ENCODE measurements at places on chromosomes 5 and 9.
A peak's percentile ranks its signal among the peaks of the same experiment; 100 is the strongest.

- no peak for DNase-seq
Observed at GRCh38 chr5:168263121-168263520, 28.3 kb upstream of the WWC1 start.

- DNase-seq, result peak; percentile 67
Observed at GRCh38 chr9:129414377-129414992, 206.4 kb downstream of the C9orf50 start.

DNA sequence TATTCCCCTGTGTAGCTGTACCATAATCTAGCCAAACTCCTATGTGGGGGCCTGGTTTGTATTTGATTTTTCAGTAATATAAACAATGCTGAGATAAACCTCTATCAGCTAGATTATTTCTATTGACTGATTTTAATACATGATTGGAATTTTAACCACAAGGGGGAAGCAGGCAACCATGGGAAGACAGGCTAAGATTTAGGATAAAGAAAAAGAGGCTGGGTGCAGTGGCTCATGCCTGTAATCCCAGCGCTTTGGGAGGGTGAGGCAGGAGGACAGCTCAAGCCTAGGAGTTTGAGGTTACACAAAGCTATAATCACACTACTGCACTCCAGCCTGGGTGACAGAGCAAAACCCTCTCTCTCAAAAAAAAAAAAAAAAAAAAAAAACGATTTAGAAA is 18.1 kb upstream of the GPX3 start:
- DNase-seq, result no peak

GRCh38 chr5:163190283-163190682 is 247.1 kb upstream of the CCNG1 start:
- no peak for DNase-seq

GRCh38 chr5:84275609-84276008 is 109.1 kb downstream of the EDIL3 start:
- DNase-seq, result no peak

DNA sequence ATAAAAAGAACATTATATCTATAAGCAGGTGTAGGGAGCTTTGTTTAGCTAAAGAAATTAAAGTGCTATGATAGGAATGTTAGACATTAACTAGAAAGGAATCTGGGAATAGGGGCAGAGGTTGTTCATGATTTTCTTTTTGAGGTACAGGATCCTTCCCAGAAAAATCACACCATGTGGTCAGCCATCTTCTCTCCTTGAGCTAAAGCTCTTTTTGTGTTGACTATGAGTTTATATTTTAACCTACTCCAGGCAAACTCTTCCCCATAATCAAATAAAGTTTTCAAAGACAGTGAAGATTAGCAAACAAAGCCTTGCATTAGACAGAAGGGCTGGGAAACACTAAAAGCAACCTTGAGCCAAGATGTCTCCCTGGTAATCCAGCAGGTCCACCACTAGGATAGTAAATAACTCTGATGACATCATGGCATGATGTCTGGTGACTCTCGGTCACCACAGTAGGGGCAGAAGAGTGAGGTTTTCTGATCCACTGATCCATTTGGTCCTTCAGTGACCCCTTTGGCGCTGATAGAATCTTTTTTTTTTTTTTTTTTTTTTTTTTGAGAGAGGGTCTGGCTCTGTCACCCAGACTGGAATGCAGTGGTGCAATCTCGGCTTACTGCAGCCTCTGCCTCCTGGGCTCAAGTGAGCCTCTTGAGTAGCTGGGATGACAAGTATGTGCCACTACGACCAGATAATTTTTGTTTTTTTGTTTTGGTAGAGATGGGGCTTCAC is 30.6 kb upstream of the IL6ST start:
- DNase-seq, result no peak

GRCh38 chr5:35456506-35456905 is 161.2 kb upstream of the SPEF2 start:
- DNase-seq, result no peak

DNA sequence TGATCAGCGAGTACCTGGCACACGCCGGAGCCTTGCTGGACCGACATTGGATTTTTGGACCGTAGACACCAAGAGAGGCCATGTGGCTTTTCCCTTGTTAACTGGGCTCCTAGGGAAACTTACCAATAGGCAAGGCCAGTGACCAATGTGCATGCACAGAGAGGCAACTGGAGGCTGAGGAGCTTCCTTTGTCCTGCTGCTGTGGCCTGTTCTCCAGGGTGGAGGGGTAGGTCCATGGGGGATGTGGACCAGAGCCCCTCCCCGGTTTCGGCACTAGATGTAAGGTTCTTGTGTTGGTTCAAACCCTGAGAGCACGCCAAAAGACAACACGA is 34.8 kb upstream of the ANXA2R start:
- no peak for DNase-seq

DNA sequence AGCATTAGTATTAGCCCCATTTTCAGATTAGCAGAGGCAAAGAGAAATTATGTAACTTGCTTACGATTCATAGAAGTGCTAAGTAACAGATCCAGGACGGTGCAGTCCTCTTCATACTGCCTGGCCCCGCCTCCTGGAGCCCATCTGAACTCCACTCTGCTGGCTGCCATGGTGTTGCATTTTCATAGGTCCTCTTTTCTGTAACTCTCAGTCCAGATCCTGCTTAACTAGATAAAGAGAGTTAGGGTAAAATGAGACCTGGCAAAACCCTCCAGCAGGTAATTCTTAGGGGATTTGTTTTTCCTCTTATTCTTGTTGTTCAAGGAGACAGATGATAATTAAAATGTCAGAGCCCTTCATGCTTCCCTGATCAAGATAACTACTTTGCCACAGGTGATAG is 135.1 kb upstream of the EFNA5 start:
- DNase-seq, result no peak

DNA sequence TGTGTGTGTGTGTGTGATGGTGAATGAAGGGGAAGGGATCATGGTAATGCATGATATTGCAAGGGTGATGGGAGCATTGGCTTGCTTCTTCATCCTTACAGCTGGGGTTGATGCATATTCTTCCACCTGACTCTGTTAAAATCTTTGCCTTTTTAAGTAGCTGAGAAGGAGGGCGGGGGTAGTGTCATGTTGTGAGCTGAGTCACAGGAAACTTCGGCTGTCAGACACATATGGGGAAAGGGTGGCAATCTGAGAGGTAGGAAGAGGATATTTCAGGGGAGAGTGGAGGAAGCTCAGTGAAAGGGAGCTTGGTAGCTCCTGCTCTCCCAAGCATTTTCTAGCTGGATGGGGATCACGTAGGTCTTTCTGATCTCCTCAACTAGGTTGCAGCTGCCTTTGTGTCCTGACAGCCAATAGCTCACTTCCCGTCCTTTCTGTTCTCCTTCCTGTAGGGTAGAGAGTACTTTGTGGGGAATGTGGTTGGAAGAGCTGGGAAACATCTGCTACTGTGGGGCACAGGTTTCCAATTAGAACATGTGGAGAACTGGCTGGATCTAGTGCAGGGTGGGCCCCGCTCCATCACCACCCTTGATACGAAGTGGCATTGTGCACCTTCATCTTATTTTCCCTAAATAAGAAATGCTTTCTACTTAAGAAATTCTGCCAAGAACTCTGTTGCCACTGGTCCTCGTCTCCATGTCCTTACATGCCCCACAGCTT is 18.1 kb upstream of the CLK4 start:
- no peak for DNase-seq

DNA sequence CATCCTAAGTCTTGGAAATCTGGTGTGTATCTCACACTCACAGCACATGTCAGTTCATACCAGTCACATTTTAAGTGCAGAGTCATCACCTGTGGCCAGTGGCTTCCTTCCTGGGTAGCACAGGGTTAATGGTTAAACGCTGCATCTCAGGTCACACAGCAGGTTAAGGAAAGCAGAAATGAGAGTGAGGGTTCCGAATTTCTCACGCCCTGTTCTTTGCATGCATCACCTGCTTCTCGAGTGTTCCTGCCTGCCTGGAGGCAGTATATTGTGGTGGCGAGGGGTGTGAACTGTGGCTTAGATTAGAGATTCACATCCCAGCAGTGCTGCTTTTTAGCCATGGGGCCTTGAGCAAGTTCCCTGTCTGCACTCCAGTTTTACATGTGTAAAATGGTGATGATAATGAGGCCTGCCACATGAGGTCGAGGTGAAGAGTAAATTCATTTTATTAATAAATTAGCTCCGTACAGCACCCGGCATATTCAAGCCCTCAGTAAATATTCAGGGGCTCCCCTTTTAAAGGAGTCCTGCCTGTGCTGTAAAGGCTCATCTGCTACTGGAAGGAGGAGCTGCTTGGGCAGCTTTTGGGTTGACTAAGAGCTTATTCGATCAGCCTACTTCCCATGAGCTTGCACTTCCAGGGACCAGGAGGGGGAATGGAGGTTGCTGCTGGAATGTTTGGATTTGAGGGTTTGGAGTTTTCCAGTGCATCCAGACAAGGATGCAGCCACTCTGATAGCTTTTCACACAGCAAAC is 61.1 kb upstream of the SAP30L start:
- no peak for DNase-seq

GRCh38 chr9:131892162-131892707 is 152.4 kb upstream of the RAPGEF1 start:
- no peak for DNase-seq

DNA sequence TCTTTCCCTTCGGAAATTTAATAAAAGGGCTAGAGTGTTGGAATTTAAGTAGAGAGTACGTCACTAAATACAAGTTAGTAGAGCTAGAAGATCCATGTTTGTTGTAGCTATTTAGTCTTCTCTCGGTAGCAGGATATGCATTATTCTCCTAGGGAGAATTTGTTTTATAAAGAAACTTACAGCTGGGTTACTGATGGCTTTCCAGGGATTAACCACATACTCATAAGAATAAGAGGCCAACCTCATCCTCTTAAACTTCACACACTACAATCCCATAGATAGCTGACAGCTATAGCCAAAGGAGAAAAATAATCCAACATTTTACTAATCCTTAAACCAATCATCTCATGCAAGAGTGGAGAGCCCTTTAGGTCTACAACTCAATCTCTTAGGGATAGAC is 43.0 kb downstream of the TLE1 start:
- DNase-seq, result no peak

All from right hindlimb (tissue), 1 donor.